ENCODE measurements at places on chromosomes 2 and 18.
A peak's percentile ranks its signal among the peaks of the same experiment; 100 is the strongest.

- DNase-seq, result no peak
Measured at GRCh38 chr2:86272111-86272510, 65.3 kb downstream of the REEP1 start.

GRCh38 chr2:207772844-207773205 is 3.1 kb upstream of the FZD5 start:
- no peak for DNase-seq

- DNase-seq, result no peak
Measured at GRCh38 chr18:62081248-62081647, 105.6 kb downstream of the PIGN start.

DNA sequence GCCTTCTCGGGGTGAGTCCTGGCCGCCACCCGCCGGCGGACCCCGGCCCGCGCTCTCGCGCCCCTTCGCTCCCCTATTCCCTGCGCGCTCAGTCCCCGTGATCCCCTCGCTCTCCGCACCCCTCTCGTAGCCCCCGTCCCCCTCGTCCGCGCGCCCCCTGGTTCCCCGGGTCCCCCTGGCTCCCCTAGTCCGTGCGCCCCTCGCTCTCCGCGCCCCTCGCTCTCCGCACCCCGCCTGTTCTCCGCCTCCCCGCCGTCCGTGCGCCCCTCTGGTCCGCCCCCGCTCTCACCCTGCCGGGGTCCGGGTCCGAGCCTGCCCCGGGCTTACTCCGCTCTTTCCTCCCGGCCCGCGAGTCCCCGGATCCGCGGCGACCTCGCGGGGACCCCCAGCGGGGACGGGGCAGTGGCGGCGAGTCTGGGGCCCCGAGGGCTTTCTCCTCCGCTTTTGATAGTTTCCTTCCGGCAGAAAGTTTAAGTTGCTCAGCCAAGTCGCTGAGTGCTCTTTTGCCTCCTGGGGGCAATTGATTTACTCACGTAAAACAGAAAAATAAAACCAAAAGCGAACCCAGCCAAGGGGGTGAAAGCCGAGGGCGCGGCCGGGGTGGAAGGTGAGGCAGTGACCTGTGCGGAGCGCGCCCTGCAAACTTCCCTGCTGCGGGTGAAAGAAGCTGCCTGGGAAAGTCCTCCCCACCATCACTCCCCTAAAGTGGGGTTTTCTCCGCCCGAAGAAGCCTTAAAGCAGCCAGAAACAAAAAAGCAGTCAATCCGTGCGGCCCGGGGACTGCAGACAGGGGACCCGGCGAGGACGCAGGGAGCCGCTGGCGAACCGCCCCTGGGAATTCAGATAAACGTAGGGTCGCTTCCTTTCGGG is 568 bp downstream of the RAB31 start:
- DNase-seq, result no peak

DNA sequence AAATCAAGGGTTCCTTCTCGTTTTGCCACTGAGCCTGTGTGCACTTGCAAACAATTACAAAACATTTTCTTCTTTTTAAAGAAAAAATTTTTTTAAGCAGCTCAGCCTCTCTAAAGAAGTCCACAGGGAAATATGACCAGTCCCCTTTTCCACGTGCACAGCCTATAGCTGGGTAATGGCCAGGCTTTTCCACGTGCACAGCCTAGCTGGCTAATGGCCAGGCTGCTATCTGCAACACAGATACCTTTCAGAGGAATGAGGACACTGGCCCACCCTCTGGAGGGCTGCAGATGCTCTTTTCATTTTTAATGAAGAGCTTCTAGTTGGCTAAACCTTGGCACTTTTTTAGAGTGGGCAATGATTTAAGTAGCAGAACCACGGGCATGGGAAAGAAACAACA is 46.3 kb downstream of the ASB18 start:
- DNase-seq, result no peak

DNA sequence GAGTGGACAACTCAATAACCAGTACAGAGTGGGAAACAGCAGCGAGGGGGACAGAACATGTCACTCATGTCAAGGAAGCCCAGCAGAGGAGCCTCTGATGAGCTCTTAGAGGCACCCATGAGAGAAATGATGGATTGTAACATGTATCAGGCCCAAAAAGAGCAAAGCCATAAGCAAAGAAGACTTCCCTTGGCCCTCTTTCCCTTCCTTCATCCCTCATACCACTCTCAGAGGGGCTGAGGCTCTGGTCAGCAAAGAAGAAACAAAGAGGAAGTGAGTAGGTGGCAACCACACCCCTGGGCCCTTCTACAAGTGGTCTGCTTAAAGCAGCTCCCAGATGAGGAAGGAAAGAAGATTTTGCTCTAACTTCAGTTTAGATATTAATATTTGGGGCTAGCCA is 112.8 kb downstream of the CDC42EP3 start:
- peak; percentile 10 for DNase-seq

DNA sequence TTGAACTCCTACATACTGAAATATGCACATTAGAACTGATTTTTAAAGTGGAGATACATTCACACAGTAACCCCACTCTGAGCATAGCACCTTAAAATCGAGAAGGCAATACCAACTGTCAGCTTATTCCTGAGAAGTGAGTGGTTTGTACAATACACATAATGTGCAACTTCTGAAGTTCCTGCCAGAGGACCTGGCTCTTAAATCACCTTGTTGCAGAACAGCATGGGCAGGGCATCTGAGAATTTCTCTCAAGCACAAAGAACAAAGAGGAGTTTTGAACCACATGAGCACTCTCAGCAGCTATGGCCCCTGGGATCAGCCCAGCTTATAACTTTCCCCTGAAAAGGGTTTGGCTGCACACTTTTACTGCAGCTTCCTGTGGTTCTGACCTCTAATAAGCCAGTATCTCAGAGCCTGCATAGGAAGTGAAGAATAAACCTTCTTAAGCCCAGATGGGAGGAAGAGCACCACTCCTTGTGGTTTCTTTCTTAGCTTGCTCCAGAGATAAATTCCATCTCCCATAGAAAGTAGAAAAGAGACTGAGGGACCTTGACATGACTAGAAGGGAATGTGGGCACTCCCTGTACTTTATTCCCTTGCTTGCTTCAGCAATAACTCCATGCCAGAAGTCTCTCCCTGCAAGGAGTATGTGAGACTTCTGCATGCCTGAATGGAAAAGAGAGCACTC is 862.3 kb downstream of the SUCLG1 start:
- no peak for DNase-seq

DNA sequence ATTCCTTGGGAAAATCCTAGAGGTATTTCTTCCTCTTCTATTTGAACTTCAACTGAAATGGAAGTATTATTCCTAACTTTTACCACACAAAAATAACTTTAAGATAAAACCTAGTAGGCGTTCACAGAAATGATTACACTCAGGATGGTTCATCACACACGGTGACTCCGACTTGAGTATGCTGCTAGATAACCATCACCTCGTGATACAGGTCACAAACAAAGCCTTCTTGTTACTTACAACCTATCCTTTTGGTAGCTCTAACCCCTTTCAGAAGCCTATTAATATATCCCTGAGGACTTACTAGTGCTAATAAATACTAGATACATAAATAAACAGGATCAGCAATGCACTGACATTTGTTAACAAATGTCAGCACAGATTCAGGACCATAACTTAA is 101.0 kb upstream of the DNER start:
- no peak for DNase-seq

DNA sequence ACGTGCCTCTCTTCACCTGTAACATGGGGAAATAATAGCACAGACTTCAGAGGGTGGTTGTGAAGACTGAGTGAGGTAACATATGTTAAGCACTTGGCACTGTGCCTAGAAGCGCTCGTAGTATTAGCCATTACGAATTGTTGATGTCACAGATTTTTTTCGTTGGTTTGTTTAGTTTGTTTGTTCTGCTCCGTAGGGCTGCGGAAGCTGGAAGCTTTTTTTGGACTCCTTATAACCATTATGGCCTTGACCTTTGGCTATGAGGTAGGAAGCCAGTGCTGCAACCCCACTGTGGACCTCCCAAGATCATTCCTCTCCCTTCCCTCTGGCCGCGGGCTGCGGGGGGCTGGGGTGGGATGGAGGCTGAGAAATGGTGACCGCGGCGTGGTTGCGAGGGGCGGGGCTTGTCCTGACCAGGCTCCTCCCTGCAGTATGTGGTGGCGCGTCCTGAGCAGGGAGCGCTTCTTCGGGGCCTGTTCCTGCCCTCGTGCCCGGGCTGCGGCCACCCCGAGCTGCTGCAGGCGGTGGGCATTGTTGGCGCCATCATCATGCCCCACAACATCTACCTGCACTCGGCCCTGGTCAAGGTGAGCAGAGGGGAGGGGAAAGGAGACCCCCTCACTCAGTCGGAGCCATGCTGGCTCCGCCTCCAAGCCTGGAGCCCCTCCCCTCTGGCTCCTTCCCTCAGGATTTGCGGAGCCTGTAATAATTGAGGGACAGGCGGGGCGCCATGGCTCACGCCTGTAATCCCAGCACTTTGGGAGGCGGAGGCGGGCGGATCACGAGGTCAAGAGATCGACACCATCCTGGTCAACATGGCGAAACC is 5.5 kb downstream of the SLC11A1 start:
- DNase-seq, result no peak

DNA sequence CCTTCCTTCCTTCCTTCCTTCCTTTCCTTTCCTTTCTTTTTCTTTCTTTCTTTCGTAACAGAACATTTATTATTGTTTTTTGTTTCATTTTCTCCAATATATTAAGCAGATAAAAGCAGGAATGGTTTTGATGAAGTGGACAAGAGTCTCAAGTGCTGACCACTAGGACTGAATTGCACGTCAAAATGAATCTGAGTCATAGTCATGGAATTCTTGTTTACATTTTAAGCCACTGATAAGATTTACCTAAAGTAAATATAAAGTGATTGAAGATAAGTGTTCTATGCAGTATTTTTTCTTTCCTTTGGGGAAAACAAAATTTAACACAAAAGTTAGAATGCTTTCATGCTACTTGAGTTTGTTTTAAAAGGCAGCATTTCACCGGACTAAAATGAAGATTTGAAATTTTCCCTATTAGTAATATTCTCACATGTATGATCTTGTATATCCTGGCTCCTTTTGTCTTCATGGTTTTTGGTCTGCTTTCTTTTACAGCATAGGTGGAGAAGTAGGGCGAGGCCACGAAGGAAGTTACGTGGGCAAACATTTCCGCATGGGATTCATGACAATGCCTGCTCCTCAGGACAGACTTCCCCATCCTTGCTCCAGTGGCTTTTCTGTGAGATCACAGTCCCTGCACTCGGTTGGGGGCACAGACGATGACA is 113.5 kb downstream of the NYAP2 start:
- DNase-seq, result no peak

DNA sequence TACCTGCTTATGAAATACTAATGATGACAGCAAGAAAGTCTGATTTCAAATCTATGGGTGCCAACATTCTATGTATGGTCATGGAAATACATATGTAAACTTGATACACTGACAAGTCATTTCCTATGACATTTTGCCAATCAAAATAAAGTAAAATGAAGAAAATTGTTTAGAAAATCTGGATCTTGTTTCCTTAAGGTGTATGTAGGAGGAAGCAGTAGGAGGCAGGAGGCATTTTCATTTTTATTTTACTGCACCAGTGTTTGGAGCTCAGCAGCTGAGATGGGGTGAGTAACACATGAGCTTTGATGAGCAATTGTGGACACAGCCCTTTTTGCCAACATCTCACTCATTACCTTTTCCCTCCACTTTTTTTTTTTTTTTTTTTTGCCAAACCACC is 167.0 kb downstream of the AFF3 start:
- DNase-seq, result no peak

DNA sequence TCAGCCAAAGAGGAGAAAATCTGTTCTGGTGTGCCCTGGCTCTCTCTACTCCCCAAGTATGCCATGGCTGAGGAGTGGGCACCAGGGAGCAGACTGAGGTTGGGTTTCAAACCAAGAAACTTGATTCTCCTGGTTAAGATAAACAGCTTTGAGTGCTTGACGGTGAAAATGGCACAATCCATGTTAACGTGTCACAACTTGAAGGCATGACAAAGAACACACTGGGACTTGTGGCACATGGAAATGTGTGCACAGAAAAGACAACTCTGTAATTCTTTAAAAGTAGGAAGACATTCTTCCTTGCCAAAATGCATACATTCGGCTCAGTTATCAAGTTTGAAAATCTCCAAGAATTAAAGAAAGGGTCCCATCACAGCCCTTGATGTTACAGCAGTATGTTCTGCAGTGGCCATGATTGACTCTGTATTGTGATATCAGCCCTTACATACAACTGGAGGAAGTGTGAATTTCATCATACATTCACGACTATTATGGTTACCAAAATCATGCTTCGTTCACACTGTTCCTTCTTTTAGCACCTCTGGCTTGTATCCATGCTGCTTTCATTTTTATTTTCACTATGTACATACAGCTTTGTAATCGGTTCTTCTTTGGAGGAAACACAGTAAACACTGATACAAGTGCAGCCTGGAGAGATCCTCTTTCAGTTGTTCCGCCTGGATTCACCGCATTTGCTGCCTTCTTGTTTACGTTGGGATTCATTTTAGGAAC is 15.6 kb upstream of the ACTG2 start:
- no peak for DNase-seq

DNA sequence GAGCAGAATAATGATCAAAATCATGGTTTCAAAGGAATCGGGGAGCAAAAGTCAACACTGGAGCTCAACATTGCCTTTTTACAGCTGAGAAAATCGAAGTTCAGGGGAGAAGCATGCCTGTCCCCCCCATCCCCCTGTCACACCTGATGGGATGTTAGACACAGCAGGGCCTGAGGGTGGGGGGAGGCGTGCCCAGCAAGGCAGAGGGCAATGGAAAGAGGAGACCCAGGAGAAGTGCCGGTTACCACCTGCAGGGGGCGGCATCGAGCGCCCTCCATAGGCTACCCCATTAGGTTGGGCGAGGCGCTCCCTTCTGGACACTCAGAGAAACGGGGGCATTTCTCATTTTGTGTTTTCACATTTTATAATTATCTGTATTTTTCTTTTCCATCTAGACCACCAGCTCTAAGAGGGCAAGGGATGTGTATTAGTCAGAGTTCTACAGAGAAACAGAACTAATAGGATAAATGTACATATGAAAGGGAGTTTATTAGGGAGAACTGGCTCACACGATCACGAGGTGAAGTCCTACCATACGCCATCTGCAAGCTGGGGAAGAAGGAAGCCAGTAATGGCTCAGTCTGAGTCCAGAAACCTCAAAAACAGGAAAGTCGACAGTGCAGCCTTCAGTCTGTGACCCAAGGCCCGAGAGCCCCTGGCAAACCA is 271.3 kb downstream of the LRATD1 start:
- DNase-seq, result peak; percentile 75

- DNase-seq, result no peak
Measured at GRCh38 chr2:210630873-210631560, 74.6 kb downstream of the CPS1 start.

- DNase-seq, result no peak
Measured at GRCh38 chr18:8724452-8724851, 19.1 kb downstream of the MTCL1 start.

DNA sequence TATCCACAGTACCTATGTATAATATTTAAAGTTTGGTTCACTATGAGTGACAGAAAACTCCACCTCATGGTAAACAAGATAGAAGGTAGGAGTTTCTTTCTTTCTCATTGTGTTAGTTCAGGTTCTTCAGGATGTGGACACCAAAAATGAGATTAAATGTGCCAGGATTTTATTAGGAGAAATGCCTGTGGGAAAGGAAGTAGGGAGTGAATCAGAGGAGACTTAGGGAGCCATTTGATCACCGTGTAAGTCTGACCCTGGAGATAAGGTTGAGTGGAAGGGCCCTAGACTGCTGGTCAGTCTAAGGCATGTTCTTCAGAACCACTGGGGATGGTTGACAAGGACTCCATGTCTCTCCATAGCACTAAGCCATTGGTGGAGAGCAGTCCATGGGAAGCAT is 8.1 kb downstream of the AOX1 start:
- no peak for DNase-seq

Measured in OCI-LY7 (cell line).